H1 (cell line): ENCODE measurements at places on chromosomes 11 and 22. TPM values are rescaled to one million over a fixed set of nuclear protein-coding genes. Genes with fewer than 3 reads are reported as not detected.

Gene MAP6
- polyA plus RNA-seq: 0.49 and 0.89 TPM in 2 replicates

Gene OPCML
- polyA plus RNA-seq: 3.1 and 7.3 TPM in 2 replicates

Gene MS4A6A
- polyA plus RNA-seq: not detected in 2 replicates

Gene GRM5
- polyA plus RNA-seq: 0.15 and 0.22 TPM in 2 replicates

Gene PRDX5
- polyA plus RNA-seq: 582 and 631 TPM in 2 replicates

Gene MRPL21
- polyA plus RNA-seq: 72.0 and 102 TPM in 2 replicates

Gene SHANK3
- 1.5 and 2.8 TPM in 2 replicates for polyA plus RNA-seq

Gene FGF3
- polyA plus RNA-seq: 0.19 TPM in 1 of 2 replicates, not detected in the other

Gene PIH1D2
- polyA plus RNA-seq: 0.53 TPM in 2 replicates

Gene OSBP2
- polyA plus RNA-seq: 3.4 and 4.5 TPM in 2 replicates

Gene CAPN5
- 21.5 and 26.9 TPM in 2 replicates for polyA plus RNA-seq

Gene C11orf65
- polyA plus RNA-seq: 0.08 and 0.14 TPM in 2 replicates

Gene SNX19
- 15.0 and 22.1 TPM in 2 replicates for polyA plus RNA-seq

Gene OR56A1
- 0.02 and 0.20 TPM in 2 replicates for polyA plus RNA-seq

Gene CATSPER1
- polyA plus RNA-seq: not detected in 2 replicates

Gene GLB1L2
- polyA plus RNA-seq: 4.4 and 5.7 TPM in 2 replicates

Gene OR51B5
- polyA plus RNA-seq: 0.06 TPM in 1 of 2 replicates, not detected in the other

Gene NXPE1
- not detected in 2 replicates for polyA plus RNA-seq

Gene VSIG10L2
- not detected in 2 replicates for polyA plus RNA-seq

Gene DCDC1
- polyA plus RNA-seq: 0.06 and 0.15 TPM in 2 replicates

Gene CPT1B
- polyA plus RNA-seq: 34.2 and 47.7 TPM in 2 replicates

Gene TEX54
- not detected in 2 replicates for polyA plus RNA-seq

Gene OR52I1
- polyA plus RNA-seq: not detected in 2 replicates

Gene BAIAP2L2
- 10.0 and 13.9 TPM in 2 replicates for polyA plus RNA-seq

Gene DAGLA
- 3.6 and 5.3 TPM in 2 replicates for polyA plus RNA-seq
